Activated naive CD8-positive, alpha-beta T cell treated with anti-CD3 and anti-CD28 coated beads, Interleukin-2, amount 10 ng/mL, durations not matched to agents 7 days and 5 days (primary cell): ENCODE measurements at places on chromosomes 2 and 18. TPM values are rescaled to one million over a fixed set of nuclear protein-coding genes. Genes with fewer than 3 reads are reported as not detected.

Gene PTCD3
- 157 TPM for total RNA-seq

GRCh38 chr2:172627181-172627580 is 71.3 kb downstream of the PDK1 start:
- peaks cover 1% of the 10 kb centered on the region for H3K4me1 ChIP-seq
- no peak for DNase-seq
- no peaks in the 10 kb centered on the region for H3K27me3 ChIP-seq
- H3K36me3 ChIP-seq: peaks cover 46% of the 10 kb centered on the region

- H3K27ac ChIP-seq: no peak overlapping the region
- H3K36me3 ChIP-seq: no peaks in the 10 kb centered on the region
- no peak for DNase-seq
- H3K27me3 ChIP-seq: no peaks in the 10 kb centered on the region
- no peaks in the 10 kb centered on the region for H3K4me1 ChIP-seq
Observed at GRCh38 chr2:7963787-7964186, 718.1 kb upstream of the ID2 start.

- peak overlapping the region; percentile 61 for H3K27ac ChIP-seq
- no peak for DNase-seq
- H3K4me3 ChIP-seq: no peak overlapping the region
Observed at GRCh38 chr2:26495705-26496297, 17.9 kb upstream of the OTOF start.
